ENCODE measurements at places on chromosomes 12 and 14. TPM values are rescaled to one million over a fixed set of nuclear protein-coding genes. Genes with fewer than 3 reads are reported as not detected.
A peak's percentile ranks its signal among the peaks of the same experiment; 100 is the strongest.

DNA sequence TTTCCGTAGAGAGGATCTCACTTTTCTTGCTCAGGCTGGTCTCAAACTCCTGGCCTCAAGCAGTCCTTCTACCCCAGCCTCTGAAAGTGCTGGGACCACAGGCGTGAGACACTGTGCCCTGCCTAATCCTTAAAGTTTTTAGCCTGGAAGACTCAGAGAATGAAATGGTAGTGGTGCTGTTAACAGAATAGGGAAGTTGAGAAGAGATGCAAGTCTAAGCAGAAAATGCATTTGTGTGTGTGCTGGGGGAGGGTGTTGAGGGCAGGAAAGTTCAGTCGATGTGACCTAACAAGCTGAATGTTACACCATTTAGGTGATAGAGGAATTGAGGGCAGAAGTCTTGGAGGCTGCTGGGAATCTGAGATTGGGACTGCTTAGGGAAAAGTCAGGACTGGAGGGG is 6.9 kb upstream of the TUBA1A start:
- no peak for DNase-seq
- H3K4me1 ChIP-seq = peaks cover 7% of the 10 kb centered on the region
- H3K36me3 ChIP-seq = no peaks in the 10 kb centered on the region
- H3K27me3 ChIP-seq = no peaks in the 10 kb centered on the region
- H3K4me3 ChIP-seq = no peak overlapping the region
- H3K27ac ChIP-seq = no peak overlapping the region

- no peaks in the 10 kb centered on the region for H3K27me3 ChIP-seq
- peaks cover 4% of the 10 kb centered on the region for H3K36me3 ChIP-seq
- H3K4me3 ChIP-seq = no peak overlapping the region
Measured at GRCh38 chr12:56590237-56590830, 39.8 kb downstream of the BAZ2A start.

DNA sequence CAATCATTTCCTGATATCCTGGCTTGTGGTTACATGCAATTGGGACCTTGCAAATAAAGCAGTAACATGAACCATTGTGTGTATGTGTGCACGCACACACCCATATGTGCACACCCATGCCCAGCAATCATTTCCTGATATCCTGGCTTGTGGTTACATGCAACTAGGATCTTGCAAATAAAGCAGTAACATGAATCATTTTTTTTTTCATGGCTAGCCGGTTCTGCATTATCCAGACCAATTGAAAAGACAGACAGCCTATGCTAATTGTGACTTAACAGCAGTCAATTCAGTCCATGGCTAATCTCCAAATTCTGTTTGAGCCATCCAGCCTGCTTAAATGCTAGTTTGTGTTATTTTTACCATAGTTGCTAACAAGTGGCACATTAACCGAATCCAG is 134.3 kb downstream of the TTC7B start:
- peaks cover 11% of the 10 kb centered on the region for H3K36me3 ChIP-seq
- H3K27me3 ChIP-seq = no peaks in the 10 kb centered on the region
- no peak for DNase-seq
- no peak overlapping the region for H3K27ac ChIP-seq
- H3K4me3 ChIP-seq = no peak overlapping the region

DNA sequence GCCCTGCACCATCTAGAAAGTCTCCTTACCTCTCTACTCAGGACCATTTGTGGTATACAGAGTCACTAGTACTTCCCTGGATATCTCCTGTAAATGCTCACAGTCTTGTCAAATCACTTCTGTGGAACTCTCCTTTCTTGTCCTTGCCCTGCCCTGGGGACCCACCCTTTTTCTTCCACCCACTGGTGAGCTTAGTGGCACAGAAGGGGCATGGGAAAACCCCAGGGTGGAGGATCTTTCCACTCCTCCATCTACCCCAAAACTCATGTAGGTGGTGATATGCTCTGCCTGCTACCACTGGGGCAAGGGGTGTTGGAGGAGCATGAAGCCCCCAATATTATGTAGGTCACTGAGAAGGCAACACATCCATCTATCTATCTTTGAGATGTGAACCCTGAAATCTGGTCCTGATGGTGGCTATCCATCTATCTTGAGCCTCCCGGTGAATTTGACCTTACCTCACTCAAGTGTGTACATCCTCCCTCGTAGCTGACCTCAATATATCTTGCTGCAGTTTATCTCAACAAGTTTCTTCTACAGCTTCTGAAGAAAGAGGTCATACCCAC is 943 bp downstream of the TESPA1 start:
- no peaks in the 10 kb centered on the region for H3K27me3 ChIP-seq
- no peak for DNase-seq
- peaks cover 54% of the 10 kb centered on the region for H3K4me1 ChIP-seq
- H3K4me3 ChIP-seq = no peak overlapping the region
- H3K36me3 ChIP-seq = no peaks in the 10 kb centered on the region

DNA sequence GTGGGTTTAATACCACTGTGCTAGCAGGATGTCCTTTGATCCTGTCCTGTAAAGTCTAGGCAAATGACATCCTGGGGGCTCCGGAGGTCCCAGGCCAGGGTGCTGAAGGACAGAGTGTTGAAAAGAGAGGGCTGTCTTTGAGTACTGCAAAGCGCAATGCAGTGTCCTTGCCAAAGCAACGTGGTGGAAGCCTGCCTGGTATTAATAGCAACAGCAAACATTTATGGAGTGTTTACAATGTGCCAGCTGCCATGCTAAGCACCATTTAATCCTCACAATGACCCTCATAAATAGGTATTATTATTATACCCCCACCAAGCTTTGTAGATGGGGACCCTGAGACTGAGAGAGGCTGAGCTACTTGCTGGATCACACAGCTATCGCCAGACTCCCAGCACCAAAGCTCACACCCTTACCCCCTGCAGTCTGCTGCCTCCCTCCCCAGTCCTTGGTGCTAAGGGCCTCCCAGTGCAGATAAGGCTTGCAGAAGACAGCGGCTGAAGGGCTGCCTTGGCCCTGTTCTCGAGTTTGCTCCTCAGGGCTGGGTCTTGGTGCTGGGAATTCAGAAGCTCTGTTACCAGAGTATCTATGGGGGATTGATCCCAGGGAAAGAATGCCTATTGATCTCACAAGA is 427.7 kb downstream of the FUT8 start:
- no peak overlapping the region for H3K4me3 ChIP-seq
- no peaks in the 10 kb centered on the region for H3K36me3 ChIP-seq
- peaks cover 3% of the 10 kb centered on the region for H3K27me3 ChIP-seq

- DNase-seq = no peak
- no peak overlapping the region for H3K4me3 ChIP-seq
- H3K27ac ChIP-seq = no peak overlapping the region
- H3K4me1 ChIP-seq = peaks cover 19% of the 10 kb centered on the region
- no peaks in the 10 kb centered on the region for H3K27me3 ChIP-seq
Measured at GRCh38 chr12:22350886-22351285, 16.4 kb upstream of the ST8SIA1 start.

GRCh38 chr14:101451166-101451565 is 110.1 kb upstream of the DIO3 start:
- no peaks in the 10 kb centered on the region for H3K4me1 ChIP-seq
- no peak overlapping the region for H3K27ac ChIP-seq
- H3K36me3 ChIP-seq = no peaks in the 10 kb centered on the region
- H3K4me3 ChIP-seq = no peak overlapping the region

GRCh38 chr14:24851837-24852236 is 198.1 kb downstream of the STXBP6 start:
- no peaks in the 10 kb centered on the region for H3K4me1 ChIP-seq
- no peak overlapping the region for H3K27ac ChIP-seq
- H3K36me3 ChIP-seq = no peaks in the 10 kb centered on the region
- no peaks in the 10 kb centered on the region for H3K27me3 ChIP-seq
- DNase-seq = no peak

DNA sequence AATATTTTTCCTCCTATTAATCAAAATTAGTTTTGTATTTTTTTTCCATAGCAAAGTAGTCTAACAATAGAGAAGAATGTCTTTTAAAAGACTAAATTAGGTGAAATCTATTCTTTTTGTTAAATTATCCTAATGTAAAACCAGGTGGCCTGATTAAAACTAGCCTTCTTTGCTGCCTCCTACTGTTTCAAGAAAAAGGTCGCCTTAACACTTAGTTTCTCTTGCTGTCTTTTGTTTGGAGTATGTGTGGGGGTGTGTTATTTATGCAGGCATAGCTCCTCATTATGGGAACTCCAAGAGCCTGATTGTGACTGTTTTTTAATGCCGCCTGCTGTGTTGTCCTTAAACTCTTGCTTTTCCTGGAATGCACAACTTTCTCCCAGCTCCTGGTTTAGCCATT is 855.3 kb downstream of the DIO2 start:
- H3K27me3 ChIP-seq = no peaks in the 10 kb centered on the region
- H3K4me3 ChIP-seq = no peak overlapping the region
- H3K4me1 ChIP-seq = no peaks in the 10 kb centered on the region
- no peaks in the 10 kb centered on the region for H3K36me3 ChIP-seq

DNA sequence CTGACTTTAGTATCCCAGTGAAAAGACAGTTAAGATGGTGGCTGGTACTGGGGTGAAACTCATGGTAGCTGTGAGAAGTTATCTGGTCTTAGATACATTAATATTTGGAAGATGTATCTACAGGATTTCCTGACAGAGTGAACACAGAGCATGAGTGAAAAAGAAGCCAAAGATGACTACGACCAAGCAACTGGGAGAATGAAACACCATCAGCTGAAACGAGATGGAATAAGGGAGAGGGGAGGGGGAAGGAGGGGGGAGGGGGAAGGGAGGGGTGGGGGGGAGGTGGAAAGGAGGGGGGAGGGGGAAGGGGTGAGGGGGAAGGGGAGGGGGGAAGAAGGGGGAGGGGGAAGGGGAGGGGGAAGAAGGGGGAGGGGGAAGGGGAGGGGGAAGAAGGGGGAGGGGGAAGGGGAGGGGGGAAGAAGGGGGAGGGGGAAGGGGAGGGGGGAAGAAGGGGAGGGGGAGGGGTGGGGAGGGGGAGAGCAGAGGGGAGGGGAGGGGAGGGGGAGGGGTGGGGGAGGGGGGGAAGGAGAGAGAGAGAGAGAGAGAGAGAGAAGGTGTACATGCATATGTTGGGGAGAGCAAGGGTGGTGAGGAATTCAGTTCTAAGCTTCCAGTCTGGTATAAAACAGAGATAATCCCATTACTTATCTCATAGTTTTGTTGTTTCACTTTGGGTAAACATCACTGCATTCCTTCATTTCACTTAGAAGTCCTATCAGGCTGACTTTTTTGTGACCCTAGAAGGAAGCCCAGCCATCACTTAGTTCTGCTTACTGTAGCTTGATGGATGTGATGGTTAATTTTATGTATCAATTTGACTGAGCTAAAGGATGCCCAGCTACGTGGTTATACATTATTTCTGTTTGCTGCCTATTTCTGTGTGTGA is 73.9 kb downstream of the SPPL3 start:
- no peak overlapping the region for H3K4me3 ChIP-seq
- no peak for DNase-seq
- H3K4me1 ChIP-seq = peaks cover 13% of the 10 kb centered on the region
- no peak overlapping the region for H3K27ac ChIP-seq
- no peaks in the 10 kb centered on the region for H3K27me3 ChIP-seq
- H3K36me3 ChIP-seq = no peaks in the 10 kb centered on the region

DNA sequence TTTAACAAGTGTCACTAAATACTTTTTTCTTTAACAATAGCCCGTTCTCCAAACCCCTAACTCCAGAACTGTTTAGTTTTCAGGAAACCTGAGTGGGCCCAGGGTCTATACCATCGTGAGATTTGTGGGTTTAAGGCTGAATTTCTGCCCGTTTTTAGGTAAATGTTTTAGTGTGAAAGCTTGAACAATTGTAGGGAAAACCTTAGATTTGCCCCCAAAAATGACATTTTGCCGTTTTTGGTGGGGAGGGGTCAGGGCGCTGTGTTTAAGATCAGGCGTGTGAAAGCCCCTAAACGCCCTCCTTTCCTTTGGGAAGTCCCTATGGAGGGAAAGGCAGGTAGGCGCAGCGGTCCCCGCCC is 320 bp upstream of the PRPF39 start:
- H3K27ac ChIP-seq = peak overlapping the region; percentile 62
- DNase-seq = no peak
- H3K4me3 ChIP-seq = peak overlapping the region; percentile 77
- H3K27me3 ChIP-seq = no peaks in the 10 kb centered on the region

GRCh38 chr12:96570579-96570978 is 81.2 kb downstream of the CFAP54 start:
- H3K4me1 ChIP-seq = no peaks in the 10 kb centered on the region
- H3K36me3 ChIP-seq = no peaks in the 10 kb centered on the region
- H3K27ac ChIP-seq = no peak overlapping the region
- DNase-seq = no peak
- no peaks in the 10 kb centered on the region for H3K27me3 ChIP-seq

DNA sequence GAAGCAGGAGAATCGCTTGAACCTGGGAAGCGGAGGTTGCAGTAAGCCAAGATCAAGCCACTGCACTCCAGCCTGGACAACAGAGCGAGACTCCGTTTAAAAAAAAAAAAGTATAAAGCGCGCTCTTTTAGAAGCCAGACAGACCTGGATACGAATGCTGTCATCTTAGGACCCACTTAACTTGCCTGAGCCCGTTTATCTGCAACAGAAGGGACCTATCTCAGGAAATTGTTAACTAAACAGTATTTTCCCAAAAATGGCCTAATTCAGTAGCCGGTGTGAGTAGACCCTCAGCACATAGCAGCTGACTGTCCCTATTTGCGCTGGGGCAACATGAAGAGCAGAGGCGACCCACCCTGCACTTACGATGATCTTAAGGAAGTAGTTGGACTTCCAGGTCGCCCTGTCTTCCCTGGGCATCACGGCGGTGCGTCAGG is 529 bp downstream of the RPLP0 start:
- H3K4me3 ChIP-seq = peak overlapping the region; percentile 84

GRCh38 chr12:116539361-116539771 is 19.8 kb upstream of the MAP1LC3B2 start:
- no peaks in the 10 kb centered on the region for H3K36me3 ChIP-seq
- H3K27me3 ChIP-seq = no peaks in the 10 kb centered on the region
- no peak overlapping the region for H3K27ac ChIP-seq
- DNase-seq = no peak

DNA sequence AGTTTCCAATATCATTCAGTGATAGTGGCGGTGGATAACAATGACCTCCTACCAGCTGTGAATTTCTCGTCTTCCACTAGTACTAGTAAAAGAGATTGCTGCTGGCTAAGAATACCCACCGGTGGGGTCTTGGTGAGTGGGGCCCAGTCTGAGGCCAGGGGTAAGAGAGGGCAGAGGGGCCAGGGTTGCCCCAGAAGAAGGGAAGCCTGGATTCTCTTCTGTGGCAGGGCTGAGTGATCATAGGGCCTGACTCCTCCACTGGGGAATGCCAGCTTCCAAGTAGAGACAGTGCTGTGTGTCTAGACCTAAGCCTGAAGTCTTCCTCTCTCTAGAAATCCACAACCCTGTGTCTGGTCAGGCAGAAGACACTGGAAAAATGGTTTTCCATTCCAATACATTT is 5.8 kb upstream of the TMEM63C start:
- peaks cover 2% of the 10 kb centered on the region for H3K27me3 ChIP-seq
- no peaks in the 10 kb centered on the region for H3K36me3 ChIP-seq
- DNase-seq = no peak
- H3K4me1 ChIP-seq = no peaks in the 10 kb centered on the region

NR1H4 gene
- polyA plus RNA-seq = not detected

HOXC4 gene
- polyA plus RNA-seq = 0.70 TPM

CEBPE gene
- 0.15 TPM for polyA plus RNA-seq

DNAAF2 gene
- 13.9 TPM for polyA plus RNA-seq

A2M gene
- polyA plus RNA-seq = not detected

RASSF9 gene
- polyA plus RNA-seq = not detected

THTPA gene
- polyA plus RNA-seq = 9.4 TPM
